Activated CD4-positive, alpha-beta T cell treated with anti-CD3 and anti-CD28 coated beads, Interleukin-10, Interleukin-2, amounts not matched to agents 100 ng/mL and 50 ng/mL, durations not matched to agents 16 hours and 8 hours (primary cell): ENCODE measurements at places on chromosomes 11 and 22.

GRCh38 chr11:73157101-73158010 is 15.2 kb upstream of the FCHSD2 start:
- no peak for DNase-seq

DNA sequence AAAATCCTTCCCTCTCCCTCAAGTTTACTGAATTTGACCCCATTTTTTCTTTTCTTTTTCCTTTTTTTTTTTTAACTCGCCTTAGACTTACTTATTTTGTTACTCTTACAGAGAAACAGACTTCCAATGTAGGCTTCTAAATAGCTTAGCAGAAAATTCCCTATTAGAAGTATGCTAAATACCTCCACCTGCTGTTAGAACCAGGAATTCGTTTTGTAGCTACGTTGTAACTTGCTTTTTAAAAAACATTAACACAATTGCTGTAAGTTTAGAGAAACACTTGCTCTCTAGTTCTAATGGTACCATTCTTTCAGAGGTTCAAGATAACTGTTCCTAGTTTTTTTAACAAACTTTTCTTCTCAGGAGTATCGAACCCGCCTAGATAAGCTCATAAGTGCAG is 324.2 kb downstream of the DCDC1 start:
- no peak for DNase-seq

GRCh38 chr22:41912338-41913039 is 2.4 kb downstream of the SHISA8 start:
- DNase-seq = no peak

DNA sequence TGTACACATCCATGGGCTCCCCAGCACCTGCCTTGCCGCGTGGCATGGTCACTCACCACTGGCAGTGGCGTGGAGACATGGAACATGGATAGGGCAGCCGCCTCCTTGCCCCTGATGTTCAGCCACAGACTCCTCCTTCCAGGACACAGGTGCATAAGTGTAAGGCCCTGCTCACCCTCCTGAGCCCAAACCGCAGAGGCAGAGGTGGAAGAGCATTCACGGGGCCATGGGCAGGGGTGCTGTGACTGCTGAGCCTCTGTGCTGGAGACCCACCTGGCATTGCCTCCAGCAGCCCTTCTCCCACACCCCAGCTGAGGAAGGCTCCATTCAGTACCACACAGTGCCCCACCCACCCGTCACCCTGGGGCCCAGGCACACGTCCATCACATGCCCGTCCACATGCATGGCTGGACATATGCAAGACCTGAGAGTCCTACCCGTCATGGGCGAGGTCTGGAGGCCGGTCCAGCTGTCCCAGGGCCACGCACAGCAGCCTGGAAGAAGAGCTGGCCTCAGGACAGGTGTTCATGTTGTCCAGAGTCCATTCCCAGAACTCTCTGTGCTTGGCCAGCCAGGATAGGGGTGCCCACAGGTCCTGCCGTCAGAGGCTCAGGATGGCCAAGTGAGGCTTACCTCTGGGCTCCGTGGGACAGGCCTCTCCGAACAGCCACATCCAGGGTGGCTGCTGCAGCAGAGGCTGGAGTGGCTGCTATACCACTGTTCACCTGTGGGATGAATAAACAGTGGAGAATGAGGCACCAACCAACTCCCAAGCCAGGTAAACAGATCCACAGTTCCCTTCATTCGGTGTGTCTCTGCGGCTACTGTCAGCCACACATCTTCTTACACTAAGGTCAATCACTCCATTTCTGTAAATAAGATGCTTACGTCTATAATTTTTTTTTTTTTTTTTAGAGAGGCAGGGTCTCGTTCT is 1.7 kb upstream of the TUBGCP6 start:
- no peak for DNase-seq

DNA sequence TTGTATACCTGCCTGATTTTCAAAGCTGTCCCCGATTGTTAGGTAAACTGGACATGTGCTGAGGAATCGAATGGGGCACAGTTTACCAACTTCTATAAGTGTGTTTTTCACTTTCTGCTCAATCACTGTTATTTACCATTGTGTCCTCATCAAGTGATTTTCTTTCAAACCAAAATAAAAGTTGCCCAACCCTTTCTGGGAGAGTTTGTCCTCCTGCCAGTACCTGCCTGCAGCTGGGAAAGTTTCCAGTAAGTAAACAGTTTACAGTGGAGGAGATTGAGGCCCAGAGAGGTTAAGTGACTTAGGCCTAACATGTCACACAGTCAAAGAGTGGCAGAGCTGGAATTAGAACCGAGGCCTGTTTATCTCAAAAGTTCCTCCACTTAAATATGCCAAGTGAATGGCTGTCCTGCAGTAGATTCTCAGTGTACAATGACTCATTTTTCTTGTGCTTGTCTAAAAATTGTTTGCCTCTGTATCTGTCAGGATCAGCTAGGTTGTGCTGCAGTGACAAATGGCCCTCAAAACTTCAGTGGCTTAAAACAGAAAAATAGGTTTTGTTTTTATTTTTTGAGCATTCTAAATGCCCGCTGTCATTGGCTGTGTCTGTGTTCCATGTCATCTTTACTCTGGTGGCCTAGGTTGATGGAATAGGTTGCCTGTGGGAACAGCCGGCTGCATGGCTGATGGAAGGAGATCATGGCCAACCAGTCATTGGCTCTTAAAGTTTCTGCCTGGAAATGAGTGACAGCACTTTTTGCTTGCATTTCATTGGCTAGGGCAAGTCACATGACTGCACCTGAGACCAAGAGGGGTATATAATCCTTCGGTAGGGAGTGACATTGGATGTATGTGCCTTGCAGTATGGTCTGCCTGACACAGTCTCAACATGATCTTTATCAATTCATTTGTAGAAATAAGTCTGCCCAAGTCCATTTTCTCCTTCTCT is 61.8 kb upstream of the CRYBB3 start:
- DNase-seq = no peak

GRCh38 chr11:33970984-33971466 is 79.1 kb upstream of the LMO2 start:
- DNase-seq = peak; percentile 19

GRCh38 chr22:50250555-50251476 is at the start of gene HDAC10:
TSS of gene HDAC10 (minus strand) at chr22:50251265. CDS start at chr22:50251032, 233 bp downstream.
- peak; percentile 92 for DNase-seq

GRCh38 chr11:43690929-43691725 is 10.6 kb downstream of the HSD17B12 start:
- DNase-seq = no peak
